Parietal lobe (tissue), 2 donors: ENCODE measurements at places on chromosomes 7 and 10. TPM values are rescaled to one million over a fixed set of nuclear protein-coding genes. Genes with fewer than 3 reads are reported as not detected.

TAF3 gene
- 5.9 TPM for total RNA-seq

FAM237B gene
- total RNA-seq, result not detected

HIBADH gene
- total RNA-seq, result 13.1 TPM

CPA2 gene
- not detected for total RNA-seq

HELLS gene
- 59.5 TPM for total RNA-seq

PSD gene
- 124 TPM for total RNA-seq

PPP1R3C gene
- total RNA-seq, result 24.7 TPM

KDM7A gene
- total RNA-seq, result 22.2 TPM

PSAP gene
- total RNA-seq, result 426 TPM

TUBB8 gene
- not detected for total RNA-seq
